Astrocyte (in vitro differentiated cells and primary cell): ENCODE measurements at places on chromosomes 7 and 10. TPM values are rescaled to one million over a fixed set of nuclear protein-coding genes. Genes with fewer than 3 reads are reported as not detected.

DNA sequence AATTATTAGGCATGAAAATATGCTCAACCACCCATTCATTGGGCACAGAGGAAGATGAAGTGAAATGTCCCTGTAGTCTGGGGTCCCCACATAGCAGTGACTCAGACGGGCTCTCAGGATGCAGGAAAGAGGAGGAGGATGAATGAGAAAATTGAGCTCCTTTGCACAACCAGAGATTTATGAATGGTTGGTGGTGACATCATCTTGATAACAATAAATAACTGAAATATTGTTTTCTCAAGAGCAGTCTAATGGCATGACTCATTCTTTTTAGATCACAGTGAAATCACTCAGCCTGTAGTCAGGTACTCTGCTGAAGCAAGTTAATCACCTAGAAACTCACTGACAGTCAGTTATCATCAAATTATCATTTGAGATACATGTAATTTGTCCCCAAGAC, 254.1 kb downstream of the RELN start:
- no peaks in the 10 kb centered on the region for H3K27me3 ChIP-seq
- H3K4me3 ChIP-seq, result no peak overlapping the region
- peaks cover 5% of the 10 kb centered on the region for H3K4me1 ChIP-seq
- DNase-seq, result peak; percentile 71
- no peak overlapping the region for H3K27ac ChIP-seq

GRCh38 chr7:66748791-66749190, 8.3 kb downstream of the RABGEF1 start:
- no peaks in the 10 kb centered on the region for H3K27me3 ChIP-seq
- no peaks in the 10 kb centered on the region for H3K36me3 ChIP-seq
- no peak overlapping the region for H3K4me3 ChIP-seq
- H3K4me1 ChIP-seq, result peaks cover 4% of the 10 kb centered on the region

DNA sequence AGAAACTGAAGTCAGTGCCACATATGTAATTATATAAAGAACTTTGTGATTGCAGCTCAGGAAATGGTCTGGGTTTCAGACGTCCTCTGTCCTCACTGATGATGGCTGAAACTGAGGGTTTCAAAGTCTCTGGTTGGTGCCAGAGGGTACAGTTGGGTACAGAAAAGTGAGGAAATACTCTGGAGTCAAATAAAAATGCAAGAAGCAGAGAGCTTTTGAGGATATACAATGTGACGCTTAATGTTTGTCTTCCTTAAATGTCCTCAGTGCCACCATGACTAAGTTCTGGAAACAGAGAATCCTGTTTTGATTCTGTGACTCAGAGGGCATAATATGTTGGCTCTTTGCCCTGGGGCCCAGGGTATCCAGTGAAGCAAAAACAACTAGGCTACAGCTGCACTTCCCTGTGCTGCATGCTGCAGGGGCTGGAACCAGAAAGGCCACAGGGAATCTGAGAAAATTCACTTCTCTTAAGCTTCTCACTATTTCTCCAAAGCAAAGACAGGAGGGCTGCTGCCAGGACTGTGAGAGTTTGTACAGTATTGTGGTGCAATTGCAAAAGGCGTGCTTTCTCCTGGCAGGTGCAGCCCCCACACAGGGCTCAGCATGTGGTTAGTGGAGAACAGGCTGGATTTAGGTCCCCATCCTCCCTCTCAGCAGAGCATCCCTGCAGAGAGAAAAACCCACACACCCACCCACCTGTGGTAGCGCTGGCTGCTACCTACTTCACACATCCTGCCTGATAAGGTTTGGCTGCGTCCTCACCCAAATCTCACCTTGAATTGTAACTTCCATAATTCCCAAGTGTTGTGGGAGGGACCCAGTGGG, 169.5 kb upstream of the SVIL start:
- H3K36me3 ChIP-seq, result no peaks in the 10 kb centered on the region
- H3K4me1 ChIP-seq, result peaks cover 35% of the 10 kb centered on the region
- peak overlapping the region; percentile 93 for H3K27ac ChIP-seq
- H3K4me3 ChIP-seq, result peak overlapping the region; percentile 42

DNA sequence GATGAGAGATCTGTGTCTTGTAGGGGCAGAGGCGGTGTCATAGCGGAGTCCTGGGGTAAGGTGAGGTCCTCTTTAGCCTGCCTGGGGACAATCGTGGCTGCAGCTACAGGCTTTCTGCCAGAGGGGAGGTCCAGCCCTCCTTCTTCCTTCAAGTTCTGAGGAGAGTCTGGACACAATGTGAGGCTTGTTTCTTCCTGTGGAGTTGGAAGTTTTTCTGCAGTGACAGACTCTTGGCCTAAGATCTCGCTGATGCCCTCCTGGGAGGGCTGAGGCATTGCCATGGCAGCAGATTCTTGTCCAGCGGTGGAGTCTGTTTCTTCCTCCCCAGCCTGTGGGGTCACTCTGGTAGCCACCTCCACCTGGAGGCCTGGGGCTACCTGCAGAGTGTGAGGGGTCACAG, 4.4 kb downstream of the NACAD start:
- DNase-seq, result no peak
- H3K4me1 ChIP-seq, result peaks cover 6% of the 10 kb centered on the region
- H3K27ac ChIP-seq, result no peak overlapping the region
- no peaks in the 10 kb centered on the region for H3K36me3 ChIP-seq
- H3K27me3 ChIP-seq, result no peaks in the 10 kb centered on the region

- H3K27me3 ChIP-seq, result peaks cover 10% of the 10 kb centered on the region
- no peak overlapping the region for H3K27ac ChIP-seq
- H3K4me1 ChIP-seq, result peaks cover 2% of the 10 kb centered on the region
- H3K4me3 ChIP-seq, result no peak overlapping the region
- DNase-seq, result no peak
Measured at GRCh38 chr7:150959739-150960734, 18.1 kb downstream of the KCNH2 start.

DNA sequence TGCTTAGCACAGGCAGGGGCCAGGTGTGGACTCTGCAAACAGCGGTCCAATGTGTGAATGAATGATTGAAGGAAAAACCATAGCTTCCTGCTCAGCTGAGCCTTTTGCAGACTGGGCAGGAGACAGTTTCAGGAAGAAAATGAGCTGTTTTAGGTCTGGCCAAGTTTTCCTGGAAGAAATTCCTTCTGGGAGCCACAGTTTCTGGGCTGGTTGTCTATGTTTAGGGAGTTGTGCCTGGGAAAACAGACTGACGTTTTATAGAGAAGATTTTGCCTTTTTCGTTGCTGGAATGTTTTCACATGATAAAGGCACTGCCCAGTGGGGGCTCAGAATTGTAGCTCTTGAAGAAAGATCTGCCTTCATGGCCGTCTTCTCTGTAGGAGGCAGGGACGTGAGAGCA, 255.1 kb downstream of the CCSER2 start:
- H3K27me3 ChIP-seq, result no peaks in the 10 kb centered on the region
- H3K27ac ChIP-seq, result no peak overlapping the region
- H3K4me1 ChIP-seq, result no peaks in the 10 kb centered on the region
- no peak for DNase-seq
- no peak overlapping the region for H3K4me3 ChIP-seq

GRCh38 chr10:24791084-24791726, 67.5 kb upstream of the ARHGAP21 start:
- DNase-seq, result no peak
- no peaks in the 10 kb centered on the region for H3K4me1 ChIP-seq
- no peaks in the 10 kb centered on the region for H3K27me3 ChIP-seq
- no peak overlapping the region for H3K27ac ChIP-seq

STK17A gene
- 38.4 and 39.1 TPM in 2 replicates for total RNA-seq

CLEC2L gene
- total RNA-seq, result not detected in 2 replicates

VWC2 gene
- 0.02 TPM in 1 of 2 replicates, not detected in the other for total RNA-seq
